CD4-positive, CD25-positive, alpha-beta regulatory T cell (primary cell): ENCODE measurements at places on chromosomes 2 and 18.

DNA sequence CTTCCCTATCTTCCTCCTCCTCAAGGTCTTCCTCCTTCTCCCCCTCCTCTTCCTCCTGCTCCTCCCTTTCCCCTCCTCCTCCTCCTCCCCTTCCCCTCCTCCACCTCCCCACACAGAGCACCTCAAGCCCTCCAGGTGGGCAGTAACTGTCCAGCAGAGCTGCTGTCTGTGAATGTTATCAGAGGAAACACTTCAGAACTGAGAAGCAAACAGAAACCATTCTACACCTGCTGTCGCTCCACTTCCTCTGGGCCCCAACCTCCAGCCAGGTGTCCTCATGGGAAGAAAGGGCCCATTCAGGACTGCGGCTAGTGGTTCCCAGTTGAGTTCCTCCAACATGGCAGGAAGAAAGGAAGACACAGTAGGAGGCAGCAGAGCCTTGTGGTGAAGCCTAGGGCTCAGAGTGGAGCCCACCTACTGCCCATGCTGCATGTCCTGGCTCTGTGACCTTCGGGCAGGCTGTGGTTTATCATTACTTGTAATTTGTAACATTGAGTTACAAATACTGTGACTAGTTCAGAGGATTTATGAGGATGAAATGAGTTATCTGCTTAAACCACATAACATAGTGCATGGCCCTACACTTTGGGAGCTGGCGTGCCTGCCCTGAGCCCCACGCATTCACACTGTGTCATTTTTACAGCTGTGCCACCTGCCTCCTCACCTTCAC is 165.9 kb upstream of the ID2 start:
- DNase-seq: no peak

DNA sequence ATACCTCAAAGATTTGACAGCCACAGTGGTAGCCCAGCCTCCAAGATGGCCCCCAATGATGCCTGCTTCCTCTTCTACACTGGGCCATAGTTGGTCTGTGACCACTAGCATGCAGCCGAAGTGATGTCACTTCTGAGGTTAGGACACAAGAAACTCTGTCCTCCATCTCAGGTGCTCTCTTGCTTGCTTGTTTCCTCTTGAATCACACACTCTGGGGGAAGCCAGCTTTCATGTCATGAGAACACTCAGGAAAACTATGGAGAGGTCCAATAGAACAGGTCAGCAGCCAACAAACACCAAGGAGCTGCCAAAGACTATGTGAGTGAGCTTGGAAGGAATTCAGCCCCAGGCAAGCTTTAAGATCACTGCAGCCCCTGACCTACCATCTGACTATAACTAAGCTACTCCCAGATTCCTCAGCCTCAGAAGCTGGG is 3.3 kb upstream of the ADAM17 start:
- DNase-seq: no peak

GRCh38 chr2:28904802-28905457 is 10.5 kb downstream of the WDR43 start:
- DNase-seq: no peak

DNA sequence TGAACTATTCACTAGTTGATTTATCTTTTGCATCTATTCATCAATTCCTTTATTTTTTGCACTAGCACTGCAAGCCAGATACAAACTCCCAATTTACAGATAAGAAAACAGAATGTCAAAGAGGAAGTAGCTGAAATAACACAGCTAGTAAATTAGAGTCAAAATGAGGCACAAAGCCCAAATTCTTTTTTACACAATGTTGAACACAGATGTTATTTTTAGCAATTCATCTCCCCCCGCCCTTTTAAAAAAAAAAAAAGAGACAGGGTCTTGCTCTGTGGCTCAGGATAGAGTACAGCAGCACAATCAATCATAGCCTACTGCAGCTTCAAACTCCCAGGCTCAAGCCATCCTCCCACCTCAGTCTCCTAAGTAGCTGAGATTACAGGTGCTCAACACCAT is 127.8 kb downstream of the CCBE1 start:
- DNase-seq: no peak

- no peak for DNase-seq
These were observed 50.0 kb downstream of the KCNE4 start for GRCh38 chr2:223102040-223102400.

DNA sequence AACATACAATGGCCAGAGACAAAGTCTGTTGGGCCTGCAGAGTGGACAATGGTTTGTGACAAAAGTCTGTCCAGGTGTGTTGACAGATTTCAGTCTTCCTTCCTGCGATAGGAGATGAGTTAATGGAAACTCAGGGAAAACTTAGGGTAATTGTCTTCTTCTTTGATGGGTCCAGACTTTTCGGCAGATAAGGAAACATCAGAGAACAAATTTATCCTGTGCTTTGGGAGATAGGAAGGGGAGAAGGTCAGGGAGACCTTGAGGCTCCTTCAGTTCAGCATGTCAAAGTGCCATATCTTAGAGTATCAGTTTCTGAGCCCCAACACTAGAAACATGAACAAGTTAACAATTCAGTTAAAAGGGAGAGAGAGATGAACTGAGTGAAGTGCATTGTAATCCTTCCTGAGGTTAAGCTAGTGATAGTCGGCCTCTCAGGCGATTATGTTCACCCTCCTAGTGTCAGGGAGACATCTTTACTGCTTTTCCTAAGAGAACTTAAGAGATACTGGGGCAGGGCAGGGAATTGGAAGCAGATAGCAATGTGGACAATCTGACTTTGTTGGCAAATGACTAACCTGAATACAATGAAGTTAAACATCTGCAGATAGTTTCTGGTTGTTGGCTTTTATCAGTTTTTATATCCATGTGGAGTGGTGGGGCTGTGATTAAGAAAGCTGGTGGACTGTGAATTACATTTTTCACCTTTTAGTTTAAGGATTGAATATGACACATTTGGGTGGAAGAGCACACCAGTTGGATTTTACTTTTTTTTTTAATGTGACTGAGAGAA is 248.8 kb upstream of the FN1 start:
- DNase-seq: no peak

GRCh38 chr2:143357966-143358365 is 228.7 kb downstream of the ARHGAP15 start:
- no peak for DNase-seq

DNA sequence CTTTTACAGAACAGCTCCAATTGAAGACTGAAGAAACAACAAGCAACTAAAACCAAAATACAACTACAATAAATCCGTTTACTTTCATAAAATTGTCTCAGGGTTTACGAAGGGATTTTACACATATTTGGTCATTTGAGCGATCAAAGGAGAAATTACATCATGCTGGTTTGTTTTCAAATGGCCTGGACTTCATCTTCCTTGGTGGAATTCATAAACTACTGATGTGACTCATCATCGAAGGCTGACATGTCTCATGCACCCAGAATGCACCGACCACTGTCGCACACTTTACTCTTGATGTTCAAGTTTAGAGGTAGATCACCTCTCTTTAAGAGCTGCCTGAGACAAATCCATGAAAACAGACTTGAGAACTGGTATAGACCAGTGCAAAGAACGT is 25.6 kb upstream of the PMAIP1 start:
- no peak for DNase-seq

GRCh38 chr2:16092861-16093638 is 152.7 kb downstream of the MYCN start:
- no peak for DNase-seq

DNA sequence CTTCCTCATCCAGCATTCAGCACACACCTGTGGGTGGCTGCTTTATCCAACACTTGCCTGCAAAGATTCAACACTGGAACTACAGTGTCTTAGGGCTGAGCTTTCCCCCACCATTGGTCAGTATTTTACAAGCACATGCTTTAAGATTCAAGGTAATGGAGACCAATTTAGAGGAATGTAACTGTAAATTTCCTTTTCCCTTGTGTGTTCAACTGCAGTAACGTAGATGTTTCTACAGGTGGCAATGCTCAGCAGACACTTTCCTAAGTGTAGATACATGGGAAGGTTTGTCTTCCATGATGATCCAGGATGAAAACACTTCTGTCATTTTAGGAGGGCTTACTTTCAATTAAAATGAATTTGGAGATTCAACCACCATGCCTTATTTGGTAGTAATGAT is 143.6 kb upstream of the PXDN start:
- DNase-seq: no peak

- no peak for DNase-seq
These were observed 178.7 kb downstream of the NCKAP5 start for GRCh38 chr2:133389569-133389968.

DNA sequence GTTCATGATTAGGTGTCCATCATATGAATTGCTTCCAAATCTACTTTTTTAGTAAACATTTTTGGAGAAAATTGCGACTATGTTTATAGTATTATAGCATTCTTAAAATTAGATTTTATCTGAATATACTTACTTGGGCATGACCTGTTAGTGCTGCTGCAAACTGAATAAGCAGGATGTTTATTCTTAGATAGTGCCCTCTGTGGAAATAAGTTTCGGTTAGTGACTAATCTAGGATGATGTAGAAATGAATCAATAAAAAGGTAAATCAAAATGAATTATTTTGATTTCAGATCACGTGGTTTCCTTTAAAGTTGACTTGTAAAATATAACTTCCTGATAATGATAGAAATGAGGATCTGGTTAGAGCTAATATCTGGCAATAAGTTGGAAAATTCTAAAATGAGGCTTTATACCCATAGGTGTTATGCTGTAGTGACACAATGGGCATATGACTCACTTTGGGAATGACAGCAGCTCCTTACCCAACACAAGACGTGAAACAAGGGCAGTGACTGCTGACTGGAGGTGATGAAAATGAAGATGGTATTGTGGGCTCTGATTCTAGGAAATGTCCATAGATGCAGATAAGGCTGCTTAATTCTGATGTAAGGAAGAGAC is 165.8 kb upstream of the TCF4 start:
- DNase-seq: no peak

GRCh38 chr18:23740105-23740830 is 51.0 kb downstream of the LAMA3 start:
- DNase-seq: no peak

GRCh38 chr2:54350426-54350825 is 94.4 kb upstream of the TSPYL6 start:
- DNase-seq: no peak

- DNase-seq: no peak
These were observed 16.4 kb upstream of the DLX2 start for GRCh38 chr2:172119089-172119488.

DNA sequence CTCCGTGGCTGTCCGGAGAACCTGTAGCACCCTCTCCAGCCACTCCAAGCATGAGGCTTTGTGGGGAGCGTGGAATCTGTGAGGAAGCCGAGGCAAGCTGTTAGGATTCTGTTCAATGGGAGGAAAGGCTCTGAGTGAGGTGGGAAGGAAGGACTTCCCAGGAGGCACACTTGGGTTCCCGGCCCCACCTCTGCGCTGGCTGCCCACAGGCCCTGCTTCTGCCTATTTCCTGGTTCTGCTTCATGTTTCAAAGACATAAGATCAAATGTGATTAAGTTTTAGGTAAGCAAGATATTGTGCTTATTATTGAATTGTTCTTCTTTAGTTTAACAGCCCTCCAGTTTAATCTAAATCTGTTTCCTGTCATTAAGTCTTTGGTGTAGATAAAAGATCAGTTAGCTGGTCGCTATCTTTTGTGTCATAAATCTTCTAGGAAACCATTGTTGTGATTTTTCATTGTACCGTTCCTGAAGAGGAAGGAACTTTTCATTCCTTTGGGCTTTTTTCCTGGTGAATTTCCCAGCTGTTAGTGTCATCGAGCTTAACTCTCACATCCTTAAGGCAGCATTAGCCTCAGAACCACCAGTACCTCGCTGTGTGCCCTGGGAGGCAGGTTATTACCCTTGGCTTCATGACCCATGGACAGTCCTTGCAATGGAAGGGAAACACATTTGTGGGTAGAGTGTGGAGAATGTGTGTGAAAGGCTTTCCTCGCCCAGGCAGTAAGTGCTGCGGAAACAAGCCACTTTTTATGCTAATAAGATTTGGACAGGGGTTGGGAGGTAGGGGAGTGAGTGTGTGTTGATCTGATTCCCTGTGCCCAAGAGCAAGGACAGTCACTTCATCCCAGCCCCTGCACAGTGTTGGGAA is 61.9 kb upstream of the ALPP start:
- no peak for DNase-seq

DNA sequence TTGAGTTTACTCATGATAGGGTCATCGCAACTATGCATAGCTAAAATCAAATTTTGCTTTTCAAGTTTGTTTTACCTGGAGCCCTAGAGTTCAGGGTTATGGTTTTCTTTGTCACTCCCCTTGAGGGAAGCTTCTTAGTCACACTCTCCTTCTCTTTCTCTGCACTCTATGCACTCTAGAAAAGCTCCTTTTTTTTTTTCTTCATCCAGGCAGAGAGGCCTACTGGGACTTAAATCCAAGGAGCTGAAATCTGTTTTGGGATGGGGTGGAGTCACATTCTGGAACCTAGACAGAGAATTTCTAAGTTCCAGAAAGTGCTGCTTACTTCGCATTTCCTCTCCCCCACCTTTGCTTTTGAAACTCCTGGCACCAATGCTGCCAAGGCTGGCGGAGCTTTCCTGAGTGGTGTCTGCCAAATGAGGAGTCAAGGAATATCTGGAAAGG is 19.1 kb upstream of the IL18R1 start:
- no peak for DNase-seq

GRCh38 chr2:239640676-239641578 is 240.1 kb upstream of the HDAC4 start:
- no peak for DNase-seq

DNA sequence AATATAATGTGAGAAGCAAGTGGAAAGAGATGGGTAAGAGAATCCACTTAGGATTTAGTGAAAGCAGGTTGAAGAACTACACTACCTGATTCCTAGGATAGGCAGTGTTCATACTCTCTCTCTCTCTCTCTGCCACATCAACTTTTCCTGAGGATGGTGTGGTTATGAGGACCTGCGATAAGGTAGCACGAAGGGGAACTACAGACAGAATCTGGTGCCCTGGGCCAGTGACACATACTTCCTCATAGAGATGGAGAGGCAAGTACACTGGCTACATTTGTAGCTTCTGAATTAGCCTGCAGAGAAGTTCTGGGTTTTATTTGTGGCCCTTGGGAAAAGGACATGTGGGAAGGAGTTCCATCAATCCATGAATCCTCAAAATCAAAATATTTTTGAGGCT is 44.5 kb downstream of the PTH2R start:
- DNase-seq: no peak

DNA sequence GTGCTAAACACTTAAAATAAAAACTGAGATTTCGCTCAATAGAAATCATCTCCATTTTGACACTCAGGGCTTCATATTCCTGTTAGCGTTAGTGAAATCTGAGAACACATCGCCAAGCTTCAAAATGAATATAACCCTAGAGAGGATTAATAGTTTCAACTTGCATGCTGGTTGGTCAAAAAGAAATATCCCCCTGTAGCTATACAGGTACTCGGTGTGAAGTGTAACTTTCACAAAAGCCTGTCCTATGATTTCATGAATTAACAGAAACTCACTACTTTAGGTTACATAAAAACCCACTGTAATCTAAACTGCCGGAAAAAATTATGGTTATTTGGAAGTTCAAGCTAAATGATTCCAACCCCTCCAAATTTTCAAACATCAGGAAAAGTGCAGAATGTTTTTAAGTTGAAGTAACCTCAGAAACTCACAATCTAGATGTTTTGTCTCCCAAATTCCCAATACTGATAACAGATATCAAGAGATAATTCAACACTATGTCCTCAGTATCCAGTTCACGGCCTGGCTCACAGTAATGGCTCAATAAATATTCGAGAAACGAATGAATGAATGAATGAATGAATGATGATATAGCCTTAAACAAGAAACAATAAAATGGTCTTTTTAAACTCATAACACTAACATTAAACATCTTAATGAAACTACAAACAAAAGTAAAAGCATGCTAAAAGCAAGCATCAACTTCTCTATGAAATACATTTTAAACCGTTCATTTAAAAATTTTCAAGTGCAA is 2.5 kb downstream of the TLK1 start:
- no peak for DNase-seq
